ENCODE measurements at places on chromosomes 3 and 15.

DNA sequence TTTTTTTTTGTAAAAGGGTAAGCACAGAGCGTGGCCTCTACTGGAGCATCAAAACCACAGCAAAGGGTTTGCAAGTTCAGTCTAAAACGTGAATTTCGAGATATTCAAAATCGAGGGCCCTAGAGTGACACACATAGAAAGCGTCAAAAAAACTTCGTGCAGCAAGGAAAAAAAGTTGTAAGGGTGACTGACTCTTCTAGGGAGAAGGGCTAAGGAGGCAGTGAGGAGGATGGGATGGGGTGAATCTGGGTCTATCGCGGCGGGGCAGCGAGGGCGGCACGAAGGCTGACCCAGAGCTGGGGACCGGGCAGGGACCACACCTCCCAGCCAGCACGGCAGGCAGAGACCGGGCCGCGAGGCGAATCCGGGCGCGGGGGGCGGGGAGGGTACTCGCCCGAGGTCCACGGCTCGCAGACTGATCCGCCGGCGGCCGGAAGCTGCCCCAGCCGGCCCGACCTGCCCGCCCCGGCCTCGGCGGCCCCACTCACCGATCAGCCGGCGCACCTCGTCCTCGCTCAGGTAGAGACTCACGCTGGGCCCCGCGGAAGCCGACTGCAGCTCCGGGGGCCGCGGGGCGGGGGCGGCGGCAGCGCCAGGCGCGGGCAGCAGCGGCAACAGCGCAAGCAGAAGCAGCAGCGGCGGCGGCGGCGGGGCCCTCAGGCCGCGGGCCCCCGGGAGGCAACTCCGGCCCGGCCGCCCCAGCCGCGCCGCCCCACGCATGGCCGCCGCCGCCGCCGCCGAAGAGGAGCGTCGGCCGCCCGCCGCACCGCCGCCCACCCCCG, 533 bp downstream of the RYK start:
- DNase-seq, result peak; percentile 48

DNA sequence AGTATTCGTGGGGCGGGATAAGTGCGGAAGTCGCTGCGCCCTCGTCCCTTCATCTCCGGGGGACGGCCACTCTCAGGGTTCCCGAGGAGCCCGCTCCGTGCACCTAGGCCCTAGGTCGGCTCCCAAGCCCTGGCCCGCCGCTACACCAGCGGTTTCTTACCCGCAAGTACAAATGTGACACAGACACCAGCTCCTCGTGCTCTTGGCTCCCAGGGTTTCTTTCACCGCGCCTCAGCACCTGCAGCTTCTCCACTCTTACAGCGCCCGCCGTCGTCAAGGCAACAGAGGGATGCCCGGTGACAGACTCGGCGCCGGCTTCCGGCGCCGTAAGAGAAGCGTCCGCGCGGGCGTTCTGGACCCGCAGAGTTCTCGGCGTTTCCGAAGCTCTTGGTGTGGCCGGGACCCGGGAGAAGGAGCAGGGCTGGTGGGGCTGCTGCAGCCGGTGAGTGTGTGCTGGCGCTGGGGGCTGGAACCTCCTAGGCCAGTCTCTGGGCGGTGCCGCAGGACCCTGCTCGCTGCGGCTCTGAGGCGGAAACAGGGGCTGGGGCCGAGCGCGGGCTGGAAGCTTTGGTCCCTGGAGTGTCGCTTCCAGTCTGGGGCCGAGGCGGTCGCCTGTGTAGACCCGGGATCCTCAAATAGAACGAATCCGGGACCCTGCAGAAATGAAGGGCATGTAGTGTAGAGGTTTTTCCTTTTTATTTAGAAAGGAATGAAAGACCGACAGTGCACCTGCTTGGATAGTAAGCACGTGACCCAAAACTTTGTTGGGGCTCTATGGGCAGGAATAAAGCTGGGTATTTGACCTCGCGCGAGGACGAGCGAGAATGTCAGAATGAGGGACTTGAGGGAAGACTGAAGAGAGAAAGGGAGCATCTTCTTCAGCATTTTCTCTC, 155.4 kb upstream of the GOLGA6L4 start:
- DNase-seq, result peak; percentile 76

GRCh38 chr3:52982839-52983238, 63.0 kb downstream of the SFMBT1 start:
- DNase-seq, result peak; percentile 26

GRCh38 chr3:85939074-85939482, 980.3 kb downstream of the CADM2 start:
- DNase-seq, result no peak

DNA sequence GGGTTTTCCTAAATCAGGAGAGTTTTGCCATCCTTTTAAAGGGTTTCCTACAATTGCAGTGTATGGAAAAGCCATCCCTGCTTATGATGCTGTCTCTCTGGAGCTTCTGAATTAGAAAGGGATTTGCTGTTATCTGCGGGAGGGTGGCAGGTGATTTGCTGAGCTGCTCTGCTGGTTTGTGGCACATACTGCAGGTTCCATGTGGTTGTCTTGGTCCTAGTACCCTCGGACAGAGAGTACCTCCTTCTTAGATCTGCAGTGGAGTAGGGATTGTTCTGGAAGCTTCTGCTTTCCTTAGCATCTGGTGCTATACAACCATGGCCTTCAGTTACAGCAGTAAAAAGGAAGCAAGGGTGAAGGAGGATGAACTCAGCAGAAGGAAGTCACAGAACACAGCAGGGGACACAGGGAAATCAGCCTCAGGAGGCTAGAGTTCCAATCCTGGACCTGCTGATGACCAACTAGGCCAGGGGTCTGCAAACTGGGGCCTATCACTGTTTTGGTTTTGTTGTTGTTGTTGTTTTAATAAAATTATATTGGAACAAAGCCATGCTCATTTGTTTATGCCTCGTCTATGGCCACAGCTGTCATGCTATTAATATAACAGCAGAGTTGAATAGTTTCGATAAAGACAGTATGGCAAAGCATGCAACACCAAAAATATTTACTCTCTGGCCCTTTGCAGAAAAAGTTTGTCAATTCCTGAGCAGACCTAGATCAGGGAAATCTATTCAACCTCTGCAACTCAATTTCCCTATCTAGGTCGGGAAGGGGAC, 39.5 kb downstream of the STARD5 start:
- DNase-seq, result no peak

DNA sequence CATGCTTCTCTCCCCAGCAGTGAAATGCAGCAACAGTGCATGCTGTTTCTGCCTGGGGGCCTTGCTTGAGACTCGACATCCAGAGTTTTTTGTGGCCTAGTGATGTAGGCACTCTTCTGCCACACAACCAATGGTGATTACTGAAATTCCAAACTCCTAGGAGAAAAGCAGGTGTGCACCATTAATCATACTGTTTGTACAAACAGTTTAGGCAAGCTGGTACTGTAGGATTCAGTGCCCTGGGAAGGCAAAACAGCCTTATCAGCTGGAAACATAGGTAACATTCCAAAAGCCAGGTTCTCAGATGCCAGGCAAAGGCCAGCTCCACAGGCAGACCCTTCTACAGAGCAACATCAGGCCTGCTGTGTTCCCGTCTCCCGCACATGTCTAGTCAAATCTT, 17.5 kb upstream of the RBP1 start:
- DNase-seq, result no peak

DNA sequence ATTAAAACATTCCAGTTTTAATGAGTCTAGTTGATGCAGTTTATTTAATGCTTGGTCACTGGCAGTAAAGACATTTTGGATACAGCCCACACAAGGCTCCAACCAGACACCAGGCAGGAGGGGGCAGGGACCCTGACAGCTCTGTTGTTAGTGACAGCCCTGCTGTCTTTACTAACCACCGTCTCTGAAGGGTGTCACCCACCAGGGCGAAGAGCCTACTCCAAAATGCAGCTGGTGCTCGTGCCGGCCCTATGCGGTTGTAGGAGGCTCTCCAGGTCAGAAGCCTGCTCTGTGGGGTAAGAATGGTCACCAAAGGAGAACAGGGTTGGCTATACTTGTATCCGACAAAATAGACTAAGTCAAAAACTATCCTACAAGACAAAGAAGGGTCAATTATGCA, 132.2 kb downstream of the ATP10A start:
- DNase-seq, result no peak

DNA sequence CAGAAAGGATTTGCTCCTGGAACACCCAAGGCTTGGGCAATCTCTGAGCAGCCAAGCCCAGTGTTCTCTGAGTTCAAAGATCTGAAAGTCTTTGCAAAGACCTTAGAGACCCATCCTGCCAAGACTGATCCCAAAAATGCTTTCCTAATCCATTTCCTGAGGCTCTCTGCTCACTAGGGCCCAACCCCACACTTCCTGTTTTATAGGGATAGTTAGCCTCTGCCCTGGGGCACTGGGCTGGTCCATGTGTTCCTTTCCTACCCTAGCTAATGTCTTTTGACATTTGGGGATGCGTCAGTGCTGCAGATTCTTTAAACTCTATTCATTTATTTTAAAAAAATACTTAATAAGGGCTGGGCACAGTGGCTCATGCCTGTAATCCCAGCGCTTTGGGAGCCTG, 372.7 kb downstream of the ROBO2 start:
- DNase-seq, result no peak

DNA sequence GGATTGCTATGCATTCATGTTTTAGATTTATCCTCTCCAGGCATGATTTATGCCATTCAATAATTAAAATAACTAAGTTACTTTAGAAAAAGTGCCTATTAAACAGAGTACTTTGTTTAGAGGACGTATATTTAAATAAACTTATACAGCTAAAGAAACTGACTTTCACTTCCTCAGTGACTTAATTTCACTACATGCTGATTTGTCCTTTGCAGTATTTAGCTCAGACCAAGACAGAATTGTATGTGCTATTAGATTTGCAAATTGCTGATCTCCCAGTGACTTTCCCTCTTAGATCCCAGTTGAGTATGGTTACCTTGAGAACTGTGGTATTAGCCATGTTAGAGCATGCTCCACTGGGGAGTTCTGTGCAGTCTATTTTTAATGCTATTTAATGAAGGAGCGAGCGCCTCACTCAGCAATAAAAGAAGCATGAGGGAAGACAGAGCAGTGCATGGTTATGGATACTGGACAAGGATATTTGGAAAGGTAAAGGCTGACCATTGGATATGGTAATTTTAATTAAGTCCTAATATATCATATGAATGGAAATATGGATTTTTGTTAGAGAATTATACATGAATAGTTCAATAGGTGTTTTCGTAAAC, 2.7 kb downstream of the ARPP21 start:
- no peak for DNase-seq

GRCh38 chr3:63927422-63928280, 15.5 kb upstream of the SCAANT1 start:
- no peak for DNase-seq

DNA sequence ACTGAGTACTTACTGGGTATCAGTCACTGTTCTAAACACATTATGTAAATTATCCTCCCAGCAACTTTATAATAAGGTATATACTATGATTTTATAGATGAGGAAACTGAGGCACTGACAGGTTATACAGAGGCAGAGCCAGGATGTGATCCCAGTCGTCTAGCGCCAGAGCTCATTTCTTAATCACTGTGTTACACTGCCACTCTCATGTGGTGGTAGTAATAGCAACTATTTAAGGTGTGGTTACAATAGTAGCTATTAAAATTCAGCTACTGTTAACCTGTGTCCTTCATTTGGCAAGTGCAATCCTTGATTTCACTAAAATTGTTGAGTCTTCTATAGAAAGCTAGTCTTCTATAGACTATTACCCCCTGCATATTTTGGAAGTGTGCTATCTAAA, 43.1 kb upstream of the TRPC1 start:
- no peak for DNase-seq

- DNase-seq, result no peak
Observed at GRCh38 chr3:112804021-112804420, 42.6 kb downstream of the CD200R1L start.

DNA sequence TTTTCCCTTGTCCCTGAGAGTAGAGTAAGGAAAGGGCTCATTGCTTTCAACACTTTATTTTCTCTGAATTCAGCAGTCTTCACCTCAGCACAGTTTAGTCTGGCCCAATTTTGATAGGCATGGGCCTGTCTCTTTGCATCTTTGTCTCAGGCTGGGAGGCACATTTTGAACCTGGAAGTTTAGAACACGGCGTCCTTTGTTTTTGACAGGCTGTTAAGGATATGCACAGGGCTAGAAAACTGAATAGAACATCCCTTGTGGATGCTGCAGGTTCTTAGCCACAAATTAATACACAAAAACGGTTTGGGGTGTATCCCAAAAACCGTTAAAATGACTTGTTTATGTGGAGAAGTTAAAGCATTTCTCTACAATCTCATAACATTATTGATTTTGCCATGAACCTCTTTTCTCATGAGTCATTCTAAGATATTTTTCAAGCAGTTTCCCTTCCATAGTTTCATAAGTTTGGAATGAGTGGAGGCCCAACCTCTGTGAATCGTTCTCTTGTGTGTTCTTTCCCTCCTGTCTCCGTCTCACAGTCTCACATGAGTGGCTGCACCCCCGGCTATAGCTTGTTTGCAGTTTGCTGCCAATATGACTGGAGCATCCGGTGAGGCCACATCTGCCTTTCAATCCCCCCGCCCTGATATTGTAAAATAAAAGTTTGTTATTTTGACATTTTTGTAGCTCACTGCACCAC, 192.9 kb upstream of the EIF1B start:
- no peak for DNase-seq

DNA sequence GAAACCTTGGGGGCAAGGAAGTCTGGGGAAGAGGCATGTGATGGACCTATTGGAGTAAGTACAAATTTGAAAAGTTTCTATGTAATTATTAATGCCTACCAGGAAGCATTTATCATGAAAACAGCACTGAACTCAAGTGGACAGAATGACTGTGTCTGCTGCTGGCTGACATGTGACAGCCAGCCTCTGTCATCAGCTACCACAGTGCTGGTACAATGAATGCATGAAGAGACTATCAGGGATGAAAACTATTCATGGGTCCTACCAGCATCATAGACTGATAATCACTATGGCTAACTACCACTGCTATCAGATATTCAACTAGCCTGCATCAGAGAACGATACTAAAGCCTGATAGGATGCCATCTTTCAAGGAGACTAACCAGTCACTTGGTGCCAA, 193.5 kb downstream of the RAP2B start:
- DNase-seq, result no peak

DNA sequence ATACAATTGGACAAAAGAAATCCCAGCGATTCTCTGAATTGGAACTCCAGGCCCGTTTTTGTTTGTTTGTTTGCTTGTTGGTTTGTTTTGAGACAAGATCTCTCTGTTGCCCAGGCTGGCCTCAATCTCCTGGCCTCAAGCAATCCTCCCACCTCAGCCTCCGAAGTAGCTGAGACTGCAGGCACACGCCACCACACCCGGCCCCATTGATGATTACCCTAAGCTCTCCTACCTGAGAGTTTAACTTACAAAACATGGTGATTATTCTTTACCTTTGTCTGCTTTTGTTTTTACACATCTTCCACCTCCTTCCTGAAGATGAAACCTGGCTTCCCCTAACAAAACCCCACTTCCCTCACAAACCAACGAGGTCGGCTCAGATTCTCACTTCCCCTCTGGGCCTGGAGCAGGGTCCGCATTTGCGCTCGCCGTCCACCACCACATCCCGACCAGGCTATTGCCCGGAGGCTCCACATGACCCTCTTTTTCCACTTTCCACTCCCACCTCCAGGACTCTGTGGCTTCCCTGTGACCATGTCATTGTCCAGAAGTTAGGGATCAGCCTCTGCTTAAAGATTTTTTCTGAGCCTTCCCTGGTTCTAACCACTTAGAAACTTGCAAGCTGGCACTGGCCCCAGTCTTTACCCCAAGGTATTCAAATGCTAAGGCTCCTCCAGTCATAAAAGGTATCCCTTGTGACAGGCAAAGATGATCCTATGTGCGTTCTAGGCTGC, 14.8 kb downstream of the KLHL6 start:
- DNase-seq, result no peak

All from CD4-positive, CD25-positive, alpha-beta regulatory T cell (primary cell).